ENCODE measurements at places on chromosomes 13 and 19.

- no peak for DNase-seq
Measured at GRCh38 chr19:18809149-18809868, 18.2 kb upstream of the COMP start.

- DNase-seq = no peak
Measured at GRCh38 chr19:32104153-32104849, 241.1 kb upstream of the ZNF507 start.

GRCh38 chr19:35077411-35078223 lies 36.1 kb downstream of the HPN start:
- DNase-seq = no peak

GRCh38 chr13:74087357-74087756 lies 46.8 kb downstream of the KLF12 start:
- no peak for DNase-seq

DNA sequence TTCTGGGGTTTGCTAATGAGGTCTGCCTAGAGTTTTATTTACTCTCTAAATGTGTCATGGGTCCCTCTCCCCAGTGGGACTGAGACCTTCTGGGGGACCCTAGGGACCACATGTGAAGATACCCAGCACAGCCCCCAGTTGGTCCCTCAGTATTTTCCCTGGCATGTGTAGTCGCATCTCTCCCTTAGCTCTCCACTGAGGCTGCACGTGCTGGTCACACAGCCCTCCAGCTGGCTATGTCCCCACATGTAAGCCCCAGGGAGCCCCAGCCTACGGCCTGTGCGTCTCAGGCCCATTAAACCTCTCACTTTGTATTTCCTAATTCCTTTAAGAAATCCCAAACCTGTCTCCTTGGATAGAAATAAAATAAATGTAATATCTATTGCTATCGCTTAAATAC lies 189.6 kb upstream of the TSHZ3 start:
- no peak for DNase-seq

- DNase-seq = no peak
Measured at GRCh38 chr13:38624822-38625221, 62.1 kb upstream of the FREM2 start.

- DNase-seq = no peak
Measured at GRCh38 chr19:34017601-34018000, 154.7 kb upstream of the LSM14A start.

- no peak for DNase-seq
Measured at GRCh38 chr13:106709522-106709921, 141.6 kb upstream of the ARGLU1 start.

DNA sequence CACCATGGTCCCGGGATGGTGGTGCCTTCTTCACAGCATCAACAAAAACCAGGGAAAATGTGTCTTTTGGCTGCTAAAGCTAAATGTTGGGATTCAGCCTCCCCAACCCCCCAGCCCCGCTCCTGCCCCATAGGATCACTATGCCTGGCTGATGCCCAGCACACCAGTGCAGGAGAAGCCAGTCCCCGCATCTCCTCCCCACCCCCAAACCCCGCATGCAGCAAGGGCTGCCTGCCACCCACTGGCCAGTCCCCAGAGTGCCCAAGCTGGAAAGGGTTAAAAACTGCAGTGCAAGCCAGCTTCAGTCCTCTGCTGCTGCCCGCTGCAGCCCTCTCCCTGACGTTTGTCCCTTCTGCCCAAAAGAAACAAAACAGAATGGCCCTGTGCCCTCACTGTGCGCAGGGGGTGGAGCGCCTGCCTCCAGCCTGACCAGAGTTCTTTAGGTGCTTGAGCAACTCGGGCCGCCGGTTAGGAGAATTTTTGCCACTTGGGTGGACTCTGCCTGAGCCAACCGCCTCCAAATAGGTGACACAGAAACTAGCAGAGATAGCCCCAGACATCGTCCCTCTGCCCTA lies 3.7 kb downstream of the CALM3 start:
- no peak for DNase-seq

GRCh38 chr13:113947311-113948033 lies 26.4 kb downstream of the C13orf46 start:
- no peak for DNase-seq

GRCh38 chr19:48415395-48415794 lies 21.9 kb downstream of the GRIN2D start:
- DNase-seq = peak; percentile 61

- DNase-seq = no peak
Measured at GRCh38 chr19:57171551-57172081, 4.3 kb upstream of the DUXA start.

DNA sequence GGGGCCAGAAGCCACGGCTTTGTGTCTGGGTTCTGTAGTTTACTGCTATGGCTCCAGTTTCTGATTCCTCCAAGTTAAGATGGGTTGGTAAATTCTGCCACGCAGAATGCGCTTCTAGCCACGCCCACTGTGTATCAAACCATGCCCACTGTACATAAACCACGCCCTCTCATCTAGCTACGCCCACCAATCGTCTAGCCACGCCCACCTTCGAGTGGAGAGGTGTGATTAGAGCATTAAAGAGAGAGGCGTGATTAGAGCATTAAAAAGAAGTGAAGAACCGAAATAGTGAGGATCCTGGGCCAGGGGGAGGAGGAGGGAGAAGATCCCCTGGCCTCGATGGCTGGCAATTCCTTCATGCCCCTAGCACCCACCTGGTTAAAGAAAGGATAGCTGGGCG lies 43.7 kb upstream of the ADGRE5 start:
- no peak for DNase-seq

- no peak for DNase-seq
Measured at GRCh38 chr19:39342647-39343305, 555 bp downstream of the SAMD4B start.

- DNase-seq = no peak
Measured at GRCh38 chr19:43524922-43525835, 1.8 kb downstream of the ETHE1 start.

- DNase-seq = no peak
Measured at GRCh38 chr13:93603043-93603442, 376.4 kb downstream of the GPC6 start.

- DNase-seq = no peak
Measured at GRCh38 chr13:23865906-23866305, 23.3 kb downstream of the MIPEP start.

- no peak for DNase-seq
Measured at GRCh38 chr19:47507012-47507411, 7.9 kb downstream of the NAPA start.

DNA sequence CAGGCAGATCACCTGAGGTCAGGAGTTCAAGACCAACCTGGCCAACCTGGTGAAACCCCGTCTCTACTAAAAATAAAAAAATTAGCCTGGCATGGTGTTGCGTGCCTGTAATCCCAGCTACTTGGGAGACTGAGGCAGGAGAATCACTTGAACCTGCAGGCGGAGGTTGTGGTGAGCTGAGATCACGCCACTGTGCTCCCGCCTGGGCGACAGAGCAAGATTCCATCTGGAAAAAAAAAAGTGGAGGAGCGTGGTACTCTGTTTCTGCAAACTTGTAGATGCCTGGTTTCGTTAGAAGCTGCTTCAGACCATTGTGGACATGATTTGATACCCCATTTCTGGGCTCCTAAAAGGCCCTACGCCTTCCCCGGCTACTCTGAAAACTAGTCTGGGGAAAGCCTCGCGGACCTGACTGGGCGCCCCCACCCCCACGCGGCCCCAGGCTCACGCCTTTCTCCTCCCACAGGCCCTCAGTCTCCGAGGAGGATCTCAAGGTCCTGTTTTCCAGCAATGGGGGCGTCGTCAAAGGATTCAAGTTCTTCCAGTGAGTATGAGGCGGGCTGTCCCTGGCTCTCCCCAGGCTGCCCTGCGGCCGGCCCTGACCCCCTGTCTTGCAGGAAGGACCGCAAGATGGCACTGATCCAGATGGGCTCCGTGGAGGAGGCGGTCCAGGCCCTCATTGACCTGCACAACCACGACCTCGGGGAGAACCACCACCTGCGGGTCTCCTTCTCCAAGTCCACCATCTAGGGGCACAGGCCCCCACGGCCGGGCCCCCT lies 11.5 kb downstream of the PLPPR3 start:
- no peak for DNase-seq

- no peak for DNase-seq
Measured at GRCh38 chr13:91017031-91017668, 330.3 kb upstream of the MIR17HG start.

- DNase-seq = no peak
Measured at GRCh38 chr19:50359328-50359818, 6.1 kb downstream of the NAPSA start.

DNA sequence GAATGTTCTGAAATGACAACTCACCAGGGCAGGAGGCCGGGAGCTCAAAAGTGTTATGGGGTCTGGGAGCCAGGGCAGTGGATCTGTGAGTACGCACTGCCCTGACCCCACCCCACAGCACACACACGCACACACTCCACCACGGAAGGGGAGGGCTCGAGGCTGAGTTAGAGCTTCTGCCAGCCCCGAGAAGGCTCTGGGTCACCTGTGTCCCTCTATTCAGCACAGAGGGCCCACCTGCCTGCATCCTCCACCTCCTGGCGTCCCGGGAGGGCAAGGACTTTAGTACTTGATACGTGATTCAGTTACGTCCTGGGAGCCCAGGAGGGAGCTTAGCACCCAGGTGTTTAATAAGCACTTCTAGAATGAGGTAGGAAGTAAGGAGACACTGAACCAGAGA lies 190.0 kb upstream of the GPR12 start:
- no peak for DNase-seq

Data from GM12864 (cell line).